NT2/D1 (cell line): ENCODE measurements at places on chromosomes 5 and 9.

DNA sequence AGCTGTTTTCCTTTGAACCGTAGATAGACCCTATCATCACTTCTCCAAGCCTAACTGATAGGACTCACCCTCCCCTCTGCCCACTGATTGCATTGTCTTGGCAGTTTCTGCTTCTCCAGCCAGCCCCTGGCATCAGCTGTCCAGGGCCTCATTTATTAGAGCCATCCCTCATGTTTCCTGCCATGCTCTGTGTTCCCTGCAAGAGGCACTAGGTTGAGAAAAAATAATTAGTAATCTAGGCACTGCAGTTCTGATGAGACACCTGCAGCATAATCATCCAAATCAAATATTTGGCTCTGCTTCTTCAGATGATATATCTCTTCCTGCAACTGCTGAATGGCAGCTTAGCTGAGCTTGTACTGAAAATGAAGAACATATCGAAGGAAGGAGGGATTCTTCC is 303.0 kb upstream of the TLE4 start:
- no peak for DNase-seq

GRCh38 chr5:179749857-179750508 is 17.4 kb downstream of the MAML1 start:
- DNase-seq = no peak

DNA sequence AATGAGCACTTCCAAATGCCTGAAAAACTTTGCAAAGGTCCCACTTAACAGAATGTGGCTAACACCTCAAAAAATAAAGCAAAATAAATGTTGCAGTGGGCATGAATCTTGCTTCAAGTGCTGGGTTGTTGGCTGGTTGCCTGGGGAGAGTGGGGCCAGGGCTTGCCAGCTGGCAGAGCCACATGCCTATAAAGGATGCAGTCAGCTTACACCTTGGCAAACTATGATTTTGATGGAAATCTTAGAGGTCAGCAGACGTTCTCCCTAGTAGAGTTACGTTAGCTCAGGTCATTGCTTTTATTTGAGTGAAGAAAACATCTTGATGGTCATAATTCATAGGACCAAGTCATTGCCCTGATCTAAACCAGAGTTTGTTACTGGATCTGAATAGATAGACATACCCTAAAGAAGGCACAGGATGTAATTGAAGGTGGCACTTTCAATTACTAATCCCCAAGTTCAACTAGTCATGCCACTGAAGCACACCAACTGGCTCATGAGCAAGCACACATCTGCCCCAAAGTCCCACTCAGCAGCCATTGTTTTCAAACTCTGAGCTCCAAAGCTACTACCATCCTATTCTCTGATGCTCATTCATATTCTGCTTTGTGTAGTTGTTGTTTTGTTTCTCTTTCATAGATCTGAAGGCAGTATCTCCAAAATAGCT is 51.2 kb upstream of the ZSWIM6 start:
- DNase-seq = no peak

DNA sequence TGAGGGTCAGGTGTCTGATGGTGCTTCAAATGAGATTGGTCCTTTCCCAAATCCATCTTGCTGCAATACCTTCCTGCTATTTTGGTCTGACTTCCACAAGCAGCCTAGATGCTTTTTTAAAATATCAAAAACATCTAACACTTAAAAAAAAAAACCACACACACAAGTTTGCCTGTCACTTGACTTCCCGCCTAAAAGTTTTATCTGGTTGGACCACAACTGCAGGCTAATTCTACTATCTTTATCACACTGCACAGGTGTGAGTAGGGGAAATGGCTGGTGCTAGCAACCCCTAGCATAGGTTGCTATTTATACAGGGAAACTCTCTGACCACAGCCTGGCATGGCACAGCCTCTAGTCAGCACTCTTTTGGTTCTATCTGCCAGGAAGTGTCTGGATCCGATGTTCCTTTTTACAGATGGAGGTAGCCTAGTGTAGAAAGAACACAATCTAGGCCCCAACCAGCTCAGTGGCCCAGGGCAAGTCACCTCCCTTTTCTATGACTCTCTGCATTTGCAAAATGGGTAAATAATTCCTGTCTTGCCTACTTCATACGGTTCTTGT is at the start of gene HEMGN:
Gene HEMGN (minus strand): TSS at position 92 of the 564 bp plus-strand sequence. CDS start 36 bp downstream, at position 56.
- DNase-seq = no peak

DNA sequence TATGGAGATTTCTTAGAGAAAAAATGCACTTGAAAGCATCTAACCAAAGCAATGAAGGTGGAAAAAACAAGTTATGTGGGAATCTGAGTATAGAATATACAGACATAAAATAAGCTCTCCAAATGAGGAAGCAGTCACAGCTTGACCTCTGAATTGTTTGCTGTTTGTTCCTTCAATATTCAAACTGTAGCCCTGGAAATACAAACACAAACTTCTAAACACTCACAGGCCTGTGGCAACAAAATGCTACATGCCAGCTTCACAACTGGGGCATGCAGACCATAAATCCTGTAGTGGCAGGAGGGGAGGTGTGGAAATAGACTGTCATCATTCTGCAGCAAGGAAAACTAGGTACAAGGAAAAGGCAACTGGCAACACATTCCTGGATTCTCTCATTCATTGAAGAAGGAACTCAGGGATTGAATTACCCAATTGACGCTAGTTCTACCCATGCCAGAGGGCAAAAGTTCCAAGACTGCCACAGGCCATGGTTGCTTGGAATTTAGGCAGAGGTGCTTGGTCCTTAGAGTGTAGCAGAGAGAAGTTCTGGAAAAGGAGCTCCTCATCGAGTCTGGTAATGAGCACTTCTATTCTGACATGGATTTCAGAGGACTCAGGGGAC is 349.6 kb downstream of the PDE4D start:
- no peak for DNase-seq
